ENCODE measurements at places on chromosomes 7 and 10.

DNA sequence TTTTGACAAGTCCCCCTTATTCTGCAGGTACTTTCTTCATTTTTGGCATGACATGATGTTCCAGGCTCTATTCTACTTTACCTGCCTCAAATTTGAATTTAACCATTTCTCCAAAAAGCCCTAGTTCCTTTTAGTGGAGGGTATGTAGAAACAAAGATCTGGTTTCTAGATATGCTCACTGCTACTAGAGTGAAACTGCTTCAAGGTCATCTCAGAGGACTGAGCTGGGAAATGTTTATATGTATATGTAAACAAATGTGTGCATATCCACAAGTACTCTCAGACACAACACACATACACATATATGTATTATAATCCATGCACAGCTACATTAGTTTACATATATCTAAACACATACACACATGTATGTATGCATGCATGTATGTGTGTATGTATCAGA, 69.1 kb downstream of the ICA1 start:
- no peak for DNase-seq

DNA sequence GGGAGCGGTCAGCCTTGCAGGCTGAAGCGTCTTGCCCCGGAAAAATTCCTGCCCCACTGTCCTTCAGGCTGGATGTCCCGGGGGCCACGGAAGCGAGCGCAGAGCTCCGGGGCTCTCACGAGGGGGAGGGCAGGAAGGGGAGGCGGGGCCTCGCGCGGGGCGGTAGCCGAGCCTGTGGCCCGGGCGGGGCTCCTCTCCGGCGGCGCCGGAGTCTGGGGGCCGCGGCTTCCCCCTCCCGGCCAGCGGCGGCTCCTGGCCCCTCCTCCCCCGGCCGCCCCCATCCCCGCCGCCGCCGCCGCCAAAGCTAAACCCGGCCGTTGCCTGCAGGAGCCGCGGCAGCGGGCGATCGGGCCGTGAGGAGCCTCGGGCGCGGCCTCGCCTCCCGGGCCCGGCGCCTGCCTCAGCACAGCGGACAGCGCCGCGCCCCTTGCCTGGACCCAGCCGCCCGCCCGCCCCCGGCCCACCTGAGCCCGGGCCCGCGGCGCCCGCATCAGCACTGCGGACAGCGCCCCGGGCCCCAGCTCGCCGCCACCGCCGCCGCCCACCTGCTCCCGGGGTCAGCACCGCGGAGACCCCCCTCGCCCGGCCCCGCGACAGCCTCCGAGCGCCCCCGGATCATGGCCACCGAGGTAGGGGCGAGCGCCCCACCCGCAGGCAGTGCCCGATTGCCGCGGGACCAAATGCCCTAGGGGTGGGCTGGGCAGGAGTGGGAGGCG, at the start of gene GOLGA7B:
GOLGA7B (plus strand) TSS at position 157 of the 716 bp plus-strand sequence; CDS start at position 618, 461 bp downstream.
- peak; percentile 65 for DNase-seq

- no peak for DNase-seq
Observed at GRCh38 chr10:46096446-46096845, 50.4 kb upstream of the MSMB start.

GRCh38 chr10:129697463-129698247, 230.6 kb downstream of the MGMT start:
- no peak for DNase-seq

DNA sequence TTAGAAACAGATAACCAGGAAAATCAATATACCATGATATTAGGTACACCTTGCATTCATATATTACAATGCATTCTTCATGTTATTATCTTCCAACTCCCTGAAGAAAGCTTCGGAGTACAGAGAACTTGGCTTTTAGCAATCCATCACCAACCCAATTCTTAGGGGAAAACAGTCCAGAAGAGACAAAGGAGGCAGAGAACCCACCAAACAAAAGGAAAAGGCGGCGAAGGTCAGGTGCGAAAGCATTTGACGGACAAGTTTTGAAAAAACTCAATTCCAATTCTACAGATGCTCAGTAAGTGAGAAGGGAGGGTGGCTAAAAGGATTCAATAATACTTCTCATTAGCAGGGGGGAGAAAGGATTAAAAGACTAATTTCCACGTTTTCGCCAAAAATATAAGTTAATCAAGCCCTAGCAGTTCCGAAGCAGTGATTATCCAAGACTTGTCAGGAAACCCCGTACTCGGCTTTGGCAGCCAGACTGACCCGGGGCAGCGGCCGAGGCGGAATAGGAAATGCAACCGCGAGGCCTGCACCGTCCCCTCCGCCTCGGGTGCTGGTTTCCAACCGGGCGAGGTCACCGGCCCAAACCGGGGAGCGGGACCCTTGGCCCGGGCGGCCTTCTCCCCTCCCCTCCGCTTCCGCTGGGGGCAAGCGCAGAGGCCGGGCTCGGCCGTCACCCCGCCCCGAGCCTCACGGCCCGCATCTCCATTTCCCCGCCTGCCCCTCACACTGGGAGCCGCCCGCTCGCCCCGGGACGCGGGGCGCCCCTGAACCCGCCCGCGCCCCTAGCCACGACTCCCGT, 747 bp downstream of the GDI2 start:
- DNase-seq = peak; percentile 25

GRCh38 chr7:81810476-81811155, 40.8 kb upstream of the HGF start:
- DNase-seq = no peak

GRCh38 chr10:96671211-96671890, 49.0 kb downstream of the PIK3AP1 start:
- DNase-seq = no peak

DNA sequence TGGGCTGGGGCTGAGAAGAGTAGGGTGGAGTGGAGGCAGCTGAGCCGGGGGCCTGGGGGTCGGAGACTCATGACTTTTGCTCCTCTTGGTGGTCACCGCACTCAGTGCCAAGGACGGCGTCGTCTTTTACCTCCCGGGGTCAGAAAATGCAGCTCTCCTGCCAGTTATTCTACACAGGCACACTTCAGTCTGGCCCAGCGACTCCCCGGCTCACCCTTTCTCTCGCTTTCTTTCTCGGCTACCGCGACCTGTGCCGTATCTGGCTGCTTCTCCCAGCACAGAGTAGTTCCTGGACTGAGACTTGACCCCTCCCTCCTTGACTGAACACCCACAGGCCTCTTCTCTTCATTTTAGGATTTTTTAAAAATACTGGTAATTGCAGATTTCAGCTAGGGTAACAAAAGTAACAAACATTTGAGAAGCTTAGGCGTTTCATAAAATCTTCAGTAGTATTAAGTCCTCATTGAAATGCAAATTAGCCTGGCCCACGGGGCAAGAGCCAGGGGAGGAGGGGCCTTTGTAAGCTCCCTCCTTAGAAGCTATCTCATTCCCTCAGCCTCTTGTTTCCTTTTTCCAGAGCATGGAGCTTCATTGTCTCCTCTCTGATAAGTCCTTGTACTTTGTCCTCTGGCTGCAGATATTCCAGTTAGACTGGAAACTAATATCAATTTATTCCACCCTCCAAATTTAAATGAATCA, 1.1 kb upstream of the PRLHR start:
- DNase-seq = no peak

GRCh38 chr7:131606346-131607290, 50.2 kb upstream of the PODXL start:
- no peak for DNase-seq

GRCh38 chr7:81618396-81619014, 151.3 kb downstream of the HGF start:
- DNase-seq = no peak

- no peak for DNase-seq
Observed at GRCh38 chr10:34813626-34814222, 1.4 kb downstream of the PARD3 start.

- DNase-seq = no peak
Observed at GRCh38 chr10:7317786-7318446, 92.9 kb downstream of the SFMBT2 start.

Measured in T-helper 17 cell (primary cell).